ENCODE measurements at places on chromosomes 13 and 19.

DNA sequence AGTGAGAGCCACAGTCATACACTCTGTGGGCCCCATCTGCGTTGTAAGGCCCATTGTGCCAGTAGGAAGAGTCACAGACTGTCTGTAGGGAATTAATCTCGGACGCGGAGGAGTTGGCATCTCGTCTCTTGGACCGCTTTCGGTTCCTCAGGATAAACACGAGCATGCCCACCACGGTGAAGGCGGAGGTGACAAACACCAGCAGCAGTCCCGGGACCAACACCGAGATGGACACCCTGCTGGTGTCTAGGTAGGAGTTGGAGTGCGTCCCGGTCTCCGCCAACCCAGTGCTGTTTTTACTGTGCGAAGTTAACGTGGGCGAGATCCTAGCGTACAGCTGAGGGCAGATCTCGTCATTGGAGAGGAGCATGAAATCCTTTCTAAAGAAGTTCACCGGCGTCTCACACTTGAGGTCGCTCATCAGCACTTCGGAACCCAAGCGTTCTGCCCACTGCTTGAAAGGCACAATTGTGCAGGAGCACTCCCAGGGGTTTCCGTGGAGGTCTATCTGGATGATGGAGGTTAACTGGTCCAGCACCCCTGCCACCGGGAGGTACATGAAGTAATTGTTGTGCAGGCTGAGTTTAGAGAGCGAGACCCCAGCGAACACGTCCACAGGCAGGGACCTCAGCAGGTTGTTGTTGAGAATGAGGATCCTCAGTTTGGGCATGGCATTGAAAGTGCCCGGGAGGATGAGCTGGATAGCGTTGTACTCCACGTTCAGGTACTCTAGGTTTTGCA is 2.7 kb downstream of the SLITRK1 start:
- no peak for DNase-seq

GRCh38 chr19:8084152-8084551 is 31.6 kb downstream of the CCL25 start:
- DNase-seq = no peak

GRCh38 chr19:46428239-46429135 is at the start of gene PNMA8C:
TSS of gene PNMA8C (minus strand) at chr19:46428936. CDS start at chr19:46428359, 577 bp downstream.
- peak; percentile 13 for DNase-seq

- DNase-seq = no peak
Measured at GRCh38 chr13:83796364-83796763, 85.9 kb downstream of the SLITRK1 start.

GRCh38 chr13:90302107-90302506 is 1045.4 kb upstream of the MIR17HG start:
- no peak for DNase-seq

DNA sequence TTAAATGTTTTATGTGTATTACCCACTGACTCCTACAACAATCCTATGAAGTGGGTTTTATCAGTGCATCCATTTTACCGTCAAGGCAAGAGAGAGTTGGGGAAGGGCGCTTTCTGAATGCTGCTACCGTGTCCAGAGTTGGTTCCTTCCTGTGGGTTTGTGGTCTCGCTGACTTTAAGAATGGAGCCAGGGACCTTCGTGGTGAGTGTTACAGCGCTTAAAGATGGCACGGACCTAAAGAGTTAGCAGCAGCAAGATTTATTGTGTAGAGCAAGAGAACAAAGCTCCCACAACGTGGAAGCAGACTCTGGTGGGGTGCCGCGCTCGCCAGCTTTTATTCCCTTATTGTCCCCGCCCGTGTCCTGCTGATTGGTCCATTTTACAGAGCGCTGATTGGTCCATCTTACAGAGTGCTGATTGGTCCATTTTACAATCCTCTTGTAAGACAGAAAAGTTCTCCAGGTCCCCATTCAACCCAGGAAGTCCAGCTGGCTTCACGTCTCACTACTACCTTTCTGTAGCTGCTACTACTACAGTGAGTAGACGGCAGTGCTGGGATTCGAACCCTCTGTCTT is 6.1 kb downstream of the OSCAR start:
- DNase-seq = no peak

DNA sequence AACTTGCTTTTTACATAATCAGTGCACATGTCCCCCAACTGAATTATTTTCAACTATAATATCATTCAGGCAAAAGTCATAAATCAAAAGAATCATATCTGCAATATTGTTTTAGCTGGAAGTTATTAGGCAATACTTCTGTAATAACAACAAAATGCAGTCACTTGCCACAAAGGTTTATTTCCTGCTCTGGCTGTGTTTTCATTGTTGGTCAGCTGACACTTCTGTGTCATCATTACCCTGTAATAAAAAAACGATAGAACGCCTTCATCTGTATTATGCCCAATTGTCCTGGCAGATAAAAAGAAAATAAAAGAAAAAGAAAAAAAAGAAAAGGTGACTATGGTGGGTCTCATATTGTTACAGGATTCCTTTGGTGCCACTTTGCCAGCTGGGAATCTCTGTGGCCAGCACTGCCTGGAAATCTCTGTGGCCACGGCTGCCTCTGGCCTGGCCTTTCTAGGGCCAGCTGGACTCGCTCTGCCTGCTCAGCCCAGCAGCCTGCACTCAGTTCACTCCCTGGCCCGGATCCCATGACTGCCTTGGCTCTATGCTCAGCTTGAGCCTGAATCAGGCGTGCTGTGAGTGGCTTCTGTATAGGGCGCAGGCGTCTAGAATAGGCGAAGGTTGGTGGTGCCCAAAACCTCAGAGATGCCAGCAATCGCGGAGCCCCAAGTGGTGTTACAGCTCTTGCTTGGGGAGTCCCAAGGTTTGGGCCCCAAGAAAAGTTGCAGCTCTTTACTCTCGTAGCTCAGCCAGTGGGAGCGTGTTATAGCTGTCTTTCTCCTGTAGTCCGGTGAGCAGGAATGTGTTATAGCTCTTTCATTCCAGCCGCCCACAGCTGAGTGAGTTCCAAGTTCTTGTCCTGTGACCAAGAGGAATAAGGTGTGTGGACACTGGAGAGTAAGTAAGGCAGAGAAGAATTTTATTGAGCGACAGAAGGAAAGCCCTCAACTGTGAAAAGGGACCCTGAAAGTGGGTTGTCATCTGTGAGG is 1227.1 kb downstream of the SLITRK1 start:
- peak; percentile 3 for DNase-seq

GRCh38 chr13:38045278-38046048 is 175.9 kb upstream of the TRPC4 start:
- no peak for DNase-seq
